ENCODE measurements at places on chromosomes 4 and X.

DNA sequence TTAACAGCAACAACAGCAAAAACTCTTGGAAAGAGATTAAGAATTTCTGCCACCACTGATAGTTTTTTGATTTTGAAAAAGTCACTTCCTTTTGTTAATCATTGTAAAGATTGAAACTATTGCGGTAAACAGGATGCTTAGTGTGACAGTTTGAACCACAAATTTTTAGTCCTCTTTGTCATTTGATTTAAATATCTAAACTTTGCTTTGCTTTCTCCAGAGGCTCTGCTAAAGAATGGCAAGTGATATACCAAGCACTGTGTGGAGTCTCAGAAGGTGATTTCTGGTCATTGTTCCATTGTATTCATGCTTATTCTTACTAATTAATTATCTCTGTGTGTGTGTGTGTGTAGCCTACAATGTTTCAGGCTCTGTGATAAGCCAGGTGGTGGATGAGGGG lies 155.6 kb downstream of the BMPR1B start:
- no peak for DNase-seq

- no peak for DNase-seq
Measured at GRCh38 chr4:11603591-11604194, 175.0 kb upstream of the HS3ST1 start.

GRCh38 chr4:55808632-55809031 lies 11.0 kb upstream of the EXOC1L start:
- DNase-seq: no peak

- DNase-seq: peak; percentile 17
Measured at GRCh38 chr4:39037491-39037825, 5.2 kb upstream of the TMEM156 start.

Data from renal pelvis (tissue), 12 donors.